ENCODE measurements at places on chromosomes 7 and 10.

DNA sequence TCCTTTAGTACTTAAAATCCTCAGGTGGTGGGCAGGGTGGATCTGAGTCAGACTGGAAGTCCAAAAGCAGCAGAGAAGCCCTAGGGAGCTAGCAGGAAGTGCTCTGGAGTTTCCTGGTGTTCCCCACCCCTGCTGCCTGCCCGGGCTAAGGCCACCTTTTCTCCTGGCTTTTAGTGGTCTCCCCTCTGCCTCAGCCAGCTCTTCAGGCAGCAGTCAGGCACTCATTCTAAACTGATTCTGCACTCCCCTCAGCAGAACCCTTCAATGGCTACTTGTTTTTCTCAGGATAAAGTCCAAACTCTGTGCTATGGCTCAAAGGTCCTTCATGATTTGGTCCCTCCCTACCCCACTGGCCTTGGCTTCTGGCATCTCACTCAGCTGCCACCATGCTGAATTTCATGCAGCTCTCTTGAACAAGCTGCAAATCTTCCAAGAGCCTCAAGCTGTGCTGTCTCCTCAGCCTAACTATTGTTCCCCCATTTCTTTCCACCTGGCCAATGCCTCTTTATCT, 28.9 kb upstream of the DNMBP start:
- no peak for DNase-seq

DNA sequence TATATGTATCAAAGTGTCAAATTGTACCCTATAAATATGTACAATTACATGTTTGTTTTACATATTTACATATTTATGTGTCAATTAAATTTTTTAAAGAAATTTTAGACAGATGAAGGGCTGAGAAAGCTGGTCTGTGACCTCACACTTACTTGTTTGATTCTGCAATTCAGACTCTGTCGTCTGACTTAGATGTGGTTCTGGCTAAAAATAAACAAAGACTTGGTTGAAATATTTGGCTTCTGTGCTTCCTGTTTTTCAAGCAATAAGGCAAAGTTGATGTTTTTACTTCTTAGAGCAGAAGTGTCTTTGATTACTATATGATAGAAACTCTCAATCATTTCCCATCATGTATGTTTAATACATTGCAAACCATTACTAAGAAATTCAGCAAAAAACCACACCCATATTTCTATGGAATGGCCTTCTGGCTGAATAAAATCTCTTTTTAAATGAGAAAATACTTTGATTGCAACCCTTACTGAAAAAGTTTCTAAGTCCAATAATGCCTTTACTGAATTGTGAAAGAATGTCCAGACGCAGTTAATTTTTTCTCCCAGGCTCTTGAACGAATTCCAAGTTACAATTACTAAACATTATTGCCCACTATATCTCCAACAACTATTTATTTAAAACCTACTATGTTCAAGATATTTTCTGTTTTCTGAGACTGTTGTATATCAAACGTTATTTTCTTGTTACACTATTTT, 59.5 kb upstream of the PRKG1 start:
- DNase-seq: no peak

GRCh38 chr10:62248465-62248864, 20.2 kb downstream of the RTKN2 start:
- no peak for DNase-seq

DNA sequence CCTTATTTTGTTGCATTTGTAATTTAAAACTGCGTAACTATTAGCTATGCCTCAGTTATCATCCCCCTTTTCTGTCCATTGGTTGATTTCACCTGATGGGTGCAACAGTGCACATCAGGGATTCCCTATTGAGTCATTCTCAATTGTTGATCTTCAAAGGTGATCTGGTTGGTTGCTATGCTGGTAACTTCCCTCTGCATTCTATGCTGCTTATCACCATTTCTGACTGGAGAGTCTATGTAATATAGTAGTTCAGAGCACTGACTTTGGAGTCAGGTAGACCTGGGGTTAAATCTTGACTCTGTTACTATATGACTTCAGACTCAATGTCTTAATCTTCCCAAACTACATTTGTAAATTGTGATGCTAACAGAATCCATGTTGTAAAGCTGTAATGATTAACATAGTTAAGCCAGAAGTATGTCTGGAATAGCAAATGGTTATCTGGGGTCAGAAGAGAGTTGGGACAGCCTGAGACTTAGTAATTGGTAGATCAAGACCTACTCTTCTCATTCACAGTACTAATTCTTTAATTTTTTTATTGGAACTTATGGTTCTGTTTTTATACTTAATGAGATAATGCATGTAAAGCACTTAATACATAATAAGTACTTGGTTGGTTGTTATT, 38.1 kb downstream of the EXOC6 start:
- DNase-seq: no peak

DNA sequence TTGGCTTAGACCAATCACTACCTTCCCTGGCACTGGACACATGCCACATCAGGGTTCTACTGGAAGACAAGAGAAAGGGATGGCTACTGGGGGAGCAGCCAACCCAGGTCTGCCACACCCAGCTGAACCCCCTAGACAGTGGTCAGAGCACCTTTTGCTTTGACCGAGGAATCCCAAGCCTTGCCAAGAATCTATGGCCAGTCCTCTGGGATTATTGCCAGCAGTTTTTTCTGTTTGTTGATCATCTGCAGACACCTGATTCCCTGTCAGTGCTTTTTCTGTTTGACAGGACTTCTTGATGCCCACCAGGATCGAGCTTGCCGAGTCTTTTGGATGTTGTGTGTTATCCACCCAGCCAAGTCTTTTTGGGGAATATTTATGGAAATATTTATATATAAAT, 476.2 kb upstream of the GALNT17 start:
- no peak for DNase-seq

- no peak for DNase-seq
Measured at GRCh38 chr7:132557489-132558044, 18.7 kb downstream of the PLXNA4 start.

- no peak for DNase-seq
Measured at GRCh38 chr7:44772867-44773266, 23.6 kb upstream of the PPIA start.

DNA sequence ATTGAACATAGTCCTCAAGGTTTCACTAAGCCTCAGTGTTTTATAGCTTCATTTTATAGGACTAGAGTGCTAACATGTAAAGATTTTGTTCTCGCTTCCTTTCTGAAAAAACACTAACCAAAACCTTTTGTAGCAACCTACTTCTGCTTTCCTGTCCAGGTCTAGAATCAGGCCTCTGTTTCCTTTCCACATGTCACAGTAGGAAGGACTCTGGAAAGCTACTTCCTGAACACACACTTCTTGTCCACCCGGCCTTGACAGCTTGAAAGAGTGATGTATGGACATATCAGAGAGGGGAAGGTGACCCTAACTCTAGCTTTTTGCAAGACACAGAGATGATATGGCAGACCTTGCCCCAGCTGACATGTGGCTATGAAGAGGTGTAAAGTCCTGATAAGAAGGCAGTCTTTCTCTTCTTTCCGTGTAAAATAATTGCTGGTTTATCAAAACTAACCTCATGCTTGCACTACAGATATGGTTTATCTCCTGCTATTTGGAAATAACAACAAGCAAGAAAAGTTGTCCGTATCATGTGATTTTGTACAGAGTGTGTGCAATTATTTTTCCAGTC, 175.4 kb downstream of the SKAP2 start:
- no peak for DNase-seq

DNA sequence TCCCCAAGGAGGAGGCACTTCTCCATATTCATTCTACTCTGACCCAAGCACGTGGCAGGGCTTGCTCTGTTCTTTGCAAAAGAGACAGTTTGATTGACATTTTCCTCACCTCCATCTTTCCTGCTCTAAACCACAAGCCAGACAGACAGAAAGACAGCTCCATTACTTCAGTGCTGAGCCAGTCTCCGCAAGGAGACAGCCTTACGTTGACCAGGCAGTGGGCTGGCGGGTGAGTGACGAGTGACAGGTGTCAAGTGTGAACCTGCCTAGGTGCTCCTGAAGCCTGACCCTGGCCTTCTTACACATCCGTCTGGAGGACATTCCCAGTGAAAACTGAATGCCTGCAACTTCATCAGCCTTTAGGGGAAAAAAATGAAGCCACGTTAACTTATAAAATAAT, 314.6 kb downstream of the TNS3 start:
- DNase-seq: no peak

DNA sequence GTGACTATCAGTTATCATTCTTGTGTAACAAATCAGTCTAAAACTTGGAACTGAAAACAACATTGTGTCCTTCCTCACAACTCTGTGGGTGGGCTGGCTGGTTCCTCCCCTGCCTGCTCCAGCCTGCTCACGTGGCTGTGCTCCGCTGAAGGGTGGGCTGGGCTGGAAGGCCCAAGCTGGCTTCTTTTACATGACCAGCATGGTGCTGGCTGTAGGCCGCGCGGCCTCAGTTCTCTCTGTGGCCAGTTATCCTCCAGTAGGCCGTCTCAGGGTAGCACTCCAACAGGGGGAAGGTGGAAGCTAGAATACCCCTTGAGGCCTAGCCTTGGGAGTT, 11.3 kb downstream of the ADAMTS14 start:
- no peak for DNase-seq

GRCh38 chr10:6010569-6010968, 33.2 kb upstream of the IL15RA start:
- no peak for DNase-seq

GRCh38 chr7:129436335-129436923, 2.2 kb downstream of the STRIP2 start:
- no peak for DNase-seq

GRCh38 chr7:65317372-65317771, 56.3 kb upstream of the ZNF92 start:
- no peak for DNase-seq

GRCh38 chr10:4101918-4102654, 317.1 kb upstream of the KLF6 start:
- DNase-seq: no peak

DNA sequence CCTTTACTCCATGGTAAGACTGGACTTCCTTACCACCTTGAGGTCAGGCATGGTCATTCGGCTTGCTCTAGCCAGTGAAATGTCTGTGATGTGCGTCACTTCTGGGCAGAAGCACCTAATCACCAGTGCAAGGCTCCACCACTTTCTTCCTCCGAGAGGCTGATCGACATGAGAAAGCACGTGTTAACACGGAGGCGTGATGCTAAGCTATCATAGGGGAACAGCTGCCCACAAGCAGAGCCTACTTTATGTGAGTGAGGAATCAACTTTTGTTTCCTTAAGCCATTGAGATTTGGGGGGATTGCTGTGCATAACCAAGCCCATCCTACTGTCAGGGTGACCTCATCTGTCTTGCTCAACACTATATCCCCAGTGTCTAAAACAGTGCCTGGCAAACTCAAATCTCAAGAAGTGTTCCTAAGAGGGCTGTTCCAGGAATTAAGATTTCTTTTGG, 23.1 kb upstream of the SAR1A start:
- DNase-seq: no peak

GRCh38 chr10:29948881-29949355, 110.5 kb downstream of the JCAD start:
- no peak for DNase-seq

GRCh38 chr7:77409739-77410547, 6.2 kb downstream of the GSAP start:
- no peak for DNase-seq

GRCh38 chr10:68334672-68335467, 2.1 kb upstream of the PBLD start:
- no peak for DNase-seq

- DNase-seq: no peak
Measured at GRCh38 chr7:69949122-69949521, 350.8 kb downstream of the AUTS2 start.

DNA sequence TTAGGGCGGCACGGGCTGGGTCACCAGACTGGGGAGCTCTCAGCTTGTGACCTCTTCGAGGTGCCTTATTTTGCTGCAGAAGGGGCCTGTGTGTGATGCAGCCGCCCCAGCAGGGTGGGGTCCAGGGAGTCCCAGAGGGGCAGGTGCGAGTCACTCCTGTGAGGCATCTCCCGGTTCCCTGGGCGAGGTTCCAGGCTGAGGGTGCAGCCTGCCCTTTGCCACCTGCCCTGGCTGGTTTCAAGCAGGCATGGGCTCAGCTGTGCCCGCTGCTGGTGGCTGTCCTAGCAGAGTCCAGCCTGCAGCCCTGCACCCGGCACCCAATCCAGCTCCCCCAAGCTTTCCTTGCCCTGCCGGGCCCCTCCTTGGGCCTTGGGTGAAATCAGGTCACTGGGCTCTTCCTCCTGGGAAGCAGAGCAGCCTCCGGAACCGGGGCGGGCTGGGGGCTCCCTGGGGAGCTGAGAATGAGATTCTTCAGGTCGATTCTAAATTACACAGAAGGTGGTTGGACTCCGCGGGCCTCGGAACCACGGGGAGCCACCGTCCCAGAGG, 64.8 kb downstream of the PWWP2B start:
- no peak for DNase-seq

DNA sequence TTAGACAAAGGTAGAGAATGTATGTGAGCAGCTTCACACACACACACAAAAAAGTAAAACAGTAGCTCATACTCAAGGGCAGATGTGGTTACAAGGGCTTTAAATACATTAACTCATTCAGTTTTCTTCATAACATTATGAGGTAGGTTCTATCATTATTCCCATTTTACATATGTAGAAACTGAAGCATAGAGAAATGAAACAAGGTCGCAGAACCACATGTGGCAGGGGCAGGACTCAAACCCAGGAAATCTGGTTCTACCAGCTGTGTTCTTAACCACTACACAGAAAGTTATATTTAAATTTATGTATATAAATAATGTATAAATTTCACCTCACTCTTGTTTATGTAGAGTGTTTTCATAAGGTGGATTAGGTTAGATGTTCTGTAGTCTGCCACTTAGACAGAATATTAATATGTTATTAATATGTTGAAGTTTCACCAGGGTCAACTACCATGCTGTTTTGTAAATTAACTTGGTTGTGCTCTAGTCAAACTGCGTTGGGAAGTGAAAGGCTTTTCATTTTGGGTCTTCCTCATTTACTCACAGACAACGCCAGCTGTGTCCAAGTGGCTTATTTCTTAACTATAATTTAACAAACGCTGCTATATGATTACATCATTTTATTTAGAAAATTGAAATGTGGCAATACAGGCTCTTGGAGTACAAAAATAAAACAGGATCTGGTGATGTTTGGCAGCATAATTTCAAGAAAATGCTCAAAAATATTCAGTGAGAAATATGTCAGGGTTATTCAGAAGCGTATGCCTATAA, 138.4 kb downstream of the MDFIC start:
- no peak for DNase-seq

DNA sequence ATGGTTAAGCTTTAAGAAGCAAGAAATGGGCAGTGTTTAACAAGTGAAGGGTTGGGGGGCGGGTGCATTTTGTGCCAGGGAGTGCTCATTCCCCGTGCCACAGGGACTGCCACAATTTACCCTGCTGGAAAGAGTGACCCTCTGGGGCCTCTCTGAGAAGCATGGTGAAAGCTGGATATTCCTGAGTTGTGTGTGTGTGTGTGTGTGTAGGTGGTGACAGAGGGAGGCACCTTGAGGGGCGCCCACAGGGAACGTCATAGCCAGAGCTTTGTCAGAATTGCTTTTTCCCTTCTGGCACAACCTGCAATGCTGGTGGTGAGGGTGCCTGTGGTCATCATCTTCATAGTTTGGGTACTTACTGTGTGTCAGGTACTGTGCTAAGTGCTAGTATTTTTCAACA, 2.5 kb upstream of the WDR86 start:
- DNase-seq: no peak

All from effector CD8-positive, alpha-beta T cell (primary cell).